ENCODE measurements at places on chromosomes 7 and 10. TPM values are rescaled to one million over a fixed set of nuclear protein-coding genes. Genes with fewer than 3 reads are reported as not detected.

GRCh38 chr10:115649217-115649616, 556.1 kb downstream of the ATRNL1 start:
- no peak overlapping the region for H3K4me3 ChIP-seq
- H3K27me3 ChIP-seq: no peaks in the 10 kb centered on the region
- H3K36me3 ChIP-seq: no peaks in the 10 kb centered on the region
- H3K27ac ChIP-seq: no peak overlapping the region

DNA sequence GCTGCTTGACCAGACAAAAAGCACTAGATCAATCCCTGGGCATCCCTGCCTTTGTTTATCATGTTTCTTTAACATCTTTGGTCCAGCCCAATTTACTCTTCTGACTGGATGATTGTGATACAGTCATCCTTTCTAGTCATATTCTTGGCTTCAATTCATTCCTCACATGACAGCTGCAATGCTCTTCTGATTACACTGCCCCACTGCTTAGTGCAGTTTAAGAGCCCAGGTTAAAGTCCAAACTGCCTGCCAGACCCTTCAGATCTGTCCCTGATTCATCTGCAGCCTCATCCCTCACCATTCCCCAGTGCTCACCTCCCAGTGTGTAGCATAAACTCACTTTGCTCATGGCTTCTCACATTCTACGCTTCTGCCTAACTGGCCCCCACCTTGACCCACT, 383.8 kb downstream of the TNS3 start:
- peaks cover 6% of the 10 kb centered on the region for H3K27me3 ChIP-seq
- no peak overlapping the region for H3K4me3 ChIP-seq
- H3K4me1 ChIP-seq: no peaks in the 10 kb centered on the region

Gene TMEM178B
- not detected for polyA plus RNA-seq

DNA sequence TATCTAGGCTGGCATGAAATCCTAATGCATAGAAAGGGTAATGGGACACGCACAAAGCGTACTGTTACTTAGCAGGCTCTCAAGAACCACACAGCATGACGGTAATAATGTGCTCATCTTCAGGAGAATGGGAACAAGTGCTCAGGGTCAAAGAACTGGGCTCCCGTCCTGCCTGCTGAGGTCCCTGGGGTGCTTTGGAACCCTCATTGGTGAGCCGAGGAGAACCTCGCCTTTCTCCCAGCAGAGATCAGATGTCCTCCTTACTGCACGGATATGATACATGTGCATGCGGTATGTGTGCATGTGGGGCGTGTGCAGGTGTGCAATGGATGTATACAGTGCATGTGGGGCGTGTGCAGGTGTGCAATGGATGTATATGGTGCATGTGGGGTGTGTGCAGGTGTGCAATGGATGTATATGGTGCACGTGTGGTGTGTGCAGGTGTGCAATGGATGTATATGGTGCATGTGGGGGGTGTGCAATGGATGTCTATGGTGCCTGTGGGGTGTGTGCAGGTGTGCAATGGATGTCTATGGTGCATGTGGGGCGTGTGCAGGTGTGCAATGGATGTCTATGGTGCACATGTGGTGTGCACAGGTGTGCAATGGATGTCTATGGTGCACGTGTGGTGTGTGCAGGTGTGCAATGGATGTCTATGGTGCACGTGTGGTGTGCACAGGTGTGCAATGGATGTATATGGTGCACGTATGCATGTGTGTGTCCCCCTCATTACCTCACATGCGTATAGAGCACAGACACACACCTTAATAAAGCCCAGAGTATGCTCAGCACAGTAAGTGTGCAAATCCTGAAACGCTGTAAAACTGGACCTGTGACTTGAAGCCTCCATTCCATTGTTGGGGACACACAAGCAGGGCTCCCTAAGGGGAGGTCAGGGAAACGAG, 336.3 kb downstream of the PTPRN2 start:
- no peaks in the 10 kb centered on the region for H3K36me3 ChIP-seq
- no peak overlapping the region for H3K4me3 ChIP-seq
- H3K27me3 ChIP-seq: no peaks in the 10 kb centered on the region
- no peaks in the 10 kb centered on the region for H3K4me1 ChIP-seq
- no peak for DNase-seq
- H3K27ac ChIP-seq: no peak overlapping the region

- no peaks in the 10 kb centered on the region for H3K27me3 ChIP-seq
- no peak overlapping the region for H3K4me3 ChIP-seq
- DNase-seq: no peak
- no peaks in the 10 kb centered on the region for H3K36me3 ChIP-seq
- no peaks in the 10 kb centered on the region for H3K4me1 ChIP-seq
Measured at GRCh38 chr10:62748386-62748785, 56.1 kb upstream of the ADO start.

Gene PAX4
- polyA plus RNA-seq: not detected

Gene BMPER
- polyA plus RNA-seq: 0.58 TPM

- no peaks in the 10 kb centered on the region for H3K27me3 ChIP-seq
- H3K36me3 ChIP-seq: no peaks in the 10 kb centered on the region
- no peaks in the 10 kb centered on the region for H3K4me1 ChIP-seq
- H3K27ac ChIP-seq: no peak overlapping the region
Measured at GRCh38 chr10:120145107-120145506, 252.6 kb downstream of the SEC23IP start.

Gene EIF4H
- 286 TPM for polyA plus RNA-seq

- no peaks in the 10 kb centered on the region for H3K36me3 ChIP-seq
- H3K27ac ChIP-seq: no peak overlapping the region
- no peaks in the 10 kb centered on the region for H3K27me3 ChIP-seq
- H3K4me3 ChIP-seq: no peak overlapping the region
- H3K4me1 ChIP-seq: no peaks in the 10 kb centered on the region
Measured at GRCh38 chr10:12470719-12471118, 121.4 kb downstream of the CAMK1D start.
